ENCODE measurements at places on chromosomes 6 and 20.

DNA sequence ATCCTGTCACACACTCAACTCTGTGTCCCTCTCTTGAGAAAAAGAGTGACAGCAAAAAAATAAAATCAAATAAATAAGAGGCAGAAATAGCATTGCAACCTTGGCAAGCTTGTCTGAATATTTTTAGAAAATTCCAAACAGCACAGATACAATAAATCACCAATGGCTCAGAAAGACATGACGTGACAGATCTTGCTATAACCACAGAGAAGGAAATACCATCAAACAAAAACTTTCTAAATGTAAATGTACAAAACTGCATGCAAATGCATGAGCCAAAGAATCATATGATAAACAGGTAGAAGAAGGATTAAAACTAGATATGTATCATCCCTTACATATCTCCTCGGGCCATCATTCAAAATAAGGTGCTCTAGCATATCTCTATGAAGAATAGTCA is 549.2 kb upstream of the NOX3 start:
- DNase-seq = no peak

DNA sequence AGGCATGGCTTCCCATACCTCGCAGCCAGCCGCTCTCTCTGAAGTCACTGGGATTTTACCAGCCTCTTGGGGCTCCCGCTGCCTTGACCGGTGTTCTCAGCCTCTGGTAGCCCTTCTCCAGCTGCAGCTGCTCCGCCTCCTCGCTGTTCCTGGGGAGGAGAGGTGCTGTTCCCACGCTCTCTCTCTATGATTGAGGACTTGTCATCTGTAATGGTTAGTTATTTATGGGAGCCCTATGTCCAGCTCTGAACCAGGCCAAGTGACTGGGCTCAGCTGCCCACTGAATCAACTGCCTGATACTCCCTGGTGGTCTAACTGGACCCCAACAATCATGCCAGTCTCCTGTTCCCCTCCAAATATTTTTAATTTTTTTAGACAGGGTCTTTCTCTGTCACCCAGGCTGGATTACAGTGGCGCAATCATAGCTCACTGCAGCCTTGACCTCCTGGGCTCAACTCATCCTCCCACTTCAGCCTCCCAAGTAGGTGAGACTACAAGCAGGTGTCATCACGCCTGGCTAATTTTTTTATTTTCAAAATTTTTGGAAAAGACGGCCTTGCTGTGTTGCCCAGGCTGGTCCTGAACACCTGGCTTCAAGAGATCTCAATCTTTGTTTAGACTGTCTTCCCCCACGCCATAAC is 4.8 kb upstream of the SLC4A11 start:
- no peak for DNase-seq

DNA sequence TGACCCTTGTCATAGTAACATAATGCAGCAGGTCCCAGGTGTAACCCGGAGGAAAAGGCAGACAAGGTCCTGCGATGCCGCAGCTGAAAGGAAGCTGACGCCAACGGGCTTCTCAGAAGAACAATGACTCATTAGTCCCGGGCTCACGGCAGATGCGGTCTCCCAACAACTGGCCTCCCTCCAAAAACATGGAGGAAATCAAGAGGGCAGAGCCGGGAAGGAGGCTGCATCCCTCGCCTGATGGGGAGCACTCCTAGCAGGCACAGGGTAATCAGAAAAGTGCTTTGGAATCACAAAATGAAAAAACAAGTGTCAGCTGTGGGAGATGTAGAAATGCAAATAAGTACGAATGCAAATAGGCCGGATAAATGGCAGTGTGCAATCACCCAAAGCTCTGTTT is 165.2 kb upstream of the AGPAT4 start:
- no peak for DNase-seq

DNA sequence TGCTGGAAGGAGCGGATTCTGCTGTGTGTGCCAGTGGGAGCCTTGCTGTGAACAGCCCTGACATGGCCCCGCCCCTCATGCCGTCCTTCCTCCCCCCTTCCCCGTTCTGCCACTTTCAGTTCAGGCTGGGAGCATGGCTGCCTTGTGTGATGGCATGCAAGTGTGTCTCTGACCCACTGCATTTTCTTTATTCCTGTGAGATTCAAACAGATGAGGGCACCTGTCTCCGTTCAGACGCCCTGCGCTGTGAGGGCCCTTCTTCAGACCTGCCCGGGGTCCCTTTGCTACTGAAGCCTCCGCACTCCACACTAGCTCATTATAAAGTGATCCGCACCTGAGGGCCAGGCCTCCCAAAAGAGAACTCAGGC is 88.3 kb downstream of the TAF4 start:
- no peak for DNase-seq

DNA sequence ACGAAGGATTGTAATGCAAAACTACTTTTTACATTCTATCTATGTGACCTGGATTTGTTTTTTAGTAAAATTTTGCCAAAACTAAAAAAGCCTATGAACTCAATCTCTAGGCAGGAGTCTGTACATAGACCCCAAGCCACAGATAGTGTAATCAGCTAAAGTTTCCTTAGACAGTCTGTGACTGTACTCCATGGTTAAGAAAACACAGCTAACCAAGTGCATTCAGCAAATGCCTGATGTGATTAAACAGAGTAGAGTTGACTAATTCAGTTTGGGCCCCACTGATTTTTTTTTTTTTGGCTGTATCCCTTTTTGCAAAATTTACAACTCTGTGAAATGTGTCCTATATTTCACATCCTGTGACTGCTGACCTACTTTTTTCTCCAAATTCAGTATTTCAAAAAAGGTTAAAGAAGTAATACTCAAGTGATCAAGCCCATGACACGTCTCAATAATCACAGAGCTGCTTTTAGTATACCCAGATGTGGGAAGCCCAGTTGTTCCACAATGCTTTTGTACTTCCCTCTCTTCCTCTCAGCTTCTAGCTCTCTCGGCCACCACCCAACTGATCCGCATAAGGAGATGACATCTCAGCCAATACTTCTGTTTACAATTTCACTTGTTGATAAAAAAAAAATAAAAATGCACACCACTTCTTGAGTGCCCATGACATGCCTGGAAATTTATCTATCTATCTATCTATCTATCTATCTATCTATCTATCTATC is 108.8 kb upstream of the TBX18 start:
- no peak for DNase-seq

DNA sequence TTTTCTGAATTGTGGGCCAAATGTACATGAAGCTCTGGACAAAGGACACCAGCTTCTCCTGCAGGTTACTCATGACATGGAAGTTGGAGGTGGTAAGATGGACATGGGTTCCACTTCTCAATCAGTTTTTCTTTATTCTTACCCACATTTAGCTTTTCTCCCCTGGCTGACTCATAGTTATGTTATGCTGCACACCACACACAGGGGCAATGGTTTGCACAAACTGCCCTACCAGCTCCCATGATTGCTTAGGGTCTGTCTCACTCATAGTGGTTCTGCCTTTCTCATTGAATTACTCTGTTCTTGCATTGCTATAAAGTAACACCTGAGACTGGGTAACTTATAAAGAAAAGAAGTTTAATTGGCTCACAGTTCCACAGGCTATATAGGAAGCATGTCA is 4.5 kb upstream of the CD109 start:
- no peak for DNase-seq

- no peak for DNase-seq
These were observed 24.5 kb downstream of the MAP3K5 start for GRCh38 chr6:136767570-136768309.

DNA sequence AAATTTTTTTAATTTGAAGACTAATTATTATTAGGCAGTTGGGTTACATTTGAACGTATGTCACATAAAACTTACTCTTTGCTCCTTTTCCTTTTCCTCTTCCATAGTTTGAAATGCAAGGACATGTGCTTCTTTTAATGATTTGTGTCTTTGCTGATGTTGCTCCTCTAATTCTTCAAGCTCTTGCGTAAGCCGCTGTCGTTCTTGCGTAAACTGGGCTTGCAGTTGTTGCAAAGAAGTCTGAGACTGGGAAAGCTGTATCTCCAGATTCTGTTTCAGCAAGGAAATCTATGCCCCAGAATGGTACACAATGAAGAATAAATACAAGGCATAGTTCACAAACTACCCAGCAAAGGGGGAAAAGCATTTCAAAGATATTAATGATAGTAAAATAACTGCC is 45.1 kb upstream of the MCM9 start:
- DNase-seq = no peak
